ENCODE measurements at places on chromosomes 6 and 20.

DNA sequence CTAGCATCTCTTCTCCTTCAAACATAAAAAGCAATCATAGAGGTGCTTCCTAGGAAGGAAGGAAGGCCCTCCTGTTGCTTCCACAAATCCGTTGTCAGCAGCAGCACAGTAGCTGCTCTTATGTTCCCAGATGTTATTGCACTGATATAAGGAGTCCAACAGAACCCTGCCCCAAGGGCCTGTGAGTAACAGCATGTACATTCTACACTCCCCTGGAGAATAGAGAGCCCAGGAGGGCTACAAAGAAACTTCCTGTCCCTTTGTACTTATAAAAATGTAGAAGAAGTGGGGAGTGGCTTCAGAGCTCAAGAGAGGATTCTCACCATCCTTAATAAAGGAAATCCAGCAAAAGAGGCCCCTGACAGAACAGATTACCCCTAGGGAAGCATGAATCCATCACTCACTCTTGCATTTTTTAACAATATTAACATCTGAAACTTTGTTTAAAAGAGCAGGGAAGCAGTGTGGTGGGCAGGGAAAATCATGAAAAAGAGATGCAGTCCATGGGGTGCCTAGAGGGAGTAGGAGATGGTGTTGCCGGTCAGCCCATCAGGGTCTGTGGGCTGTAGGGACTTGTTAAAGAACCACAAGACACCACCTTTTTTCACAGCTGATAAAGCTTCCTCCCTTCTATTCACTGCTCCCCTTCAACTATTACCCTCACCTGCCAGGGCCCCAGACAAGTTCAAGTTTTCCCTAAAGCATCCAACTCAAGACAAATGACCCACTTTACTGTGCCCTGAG lies 104.5 kb upstream of the ADGRF1 start:
- no peak for DNase-seq

- DNase-seq, result peak; percentile 24
These were observed 140.4 kb upstream of the CENPW start for GRCh38 chr6:126199466-126199865.

DNA sequence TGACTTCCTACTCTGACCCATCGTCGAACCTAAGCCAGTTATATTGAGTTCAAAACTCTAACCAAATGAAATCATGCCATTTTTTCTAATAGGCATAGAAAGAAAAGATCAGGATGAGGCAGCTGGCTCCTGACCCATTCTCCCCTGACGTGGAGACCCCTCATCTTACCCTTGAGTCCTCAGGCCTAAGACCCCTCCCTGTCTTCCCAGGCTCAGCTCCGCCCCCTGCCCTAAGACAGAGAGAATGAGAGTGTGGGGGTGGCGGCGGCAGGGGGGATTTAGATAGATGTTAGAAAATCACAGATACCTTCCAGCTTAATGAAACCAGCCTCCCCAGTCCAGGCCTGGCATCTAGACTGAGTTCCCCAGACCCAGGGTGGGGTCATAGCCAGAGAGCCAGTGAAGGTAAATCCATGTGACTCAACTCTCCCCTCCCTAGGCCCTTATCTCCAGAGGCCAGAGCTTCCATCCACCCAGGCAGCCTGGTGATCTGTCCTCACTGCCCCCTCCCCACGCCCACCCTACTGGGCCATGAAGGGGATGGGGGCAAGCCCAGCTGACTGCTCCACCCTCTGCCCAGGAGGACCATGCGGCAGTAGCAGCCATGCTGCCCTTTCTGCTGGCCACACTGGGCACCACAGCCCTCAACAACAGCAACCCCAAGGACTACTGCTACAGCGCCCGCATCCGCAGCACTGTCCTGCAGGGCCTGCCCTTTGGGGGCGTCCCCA lies 6.8 kb downstream of the TMEM63B start:
- no peak for DNase-seq

GRCh38 chr6:41176189-41176588 lies 13.3 kb upstream of the TREM2 start:
- DNase-seq, result no peak

DNA sequence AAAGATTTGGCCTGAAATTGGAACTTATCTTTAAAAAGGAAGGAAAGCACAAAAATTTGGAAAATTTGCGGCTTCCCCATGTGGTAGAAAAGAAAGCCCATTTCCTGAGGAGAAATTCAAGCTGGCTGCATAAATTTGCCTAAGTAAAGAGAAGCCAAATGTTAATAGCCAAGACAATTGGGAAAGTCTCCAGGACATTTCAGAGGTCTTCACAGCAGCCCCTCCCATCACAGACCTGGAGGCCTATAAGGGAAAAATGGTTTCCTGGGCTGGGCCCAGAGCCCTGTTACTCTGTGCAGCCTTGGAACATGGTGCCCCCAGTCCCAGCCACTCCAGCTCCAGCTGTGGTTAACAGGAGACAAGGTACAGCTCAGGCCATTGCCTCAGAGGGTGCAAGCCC lies 736.5 kb downstream of the HACE1 start:
- no peak for DNase-seq

DNA sequence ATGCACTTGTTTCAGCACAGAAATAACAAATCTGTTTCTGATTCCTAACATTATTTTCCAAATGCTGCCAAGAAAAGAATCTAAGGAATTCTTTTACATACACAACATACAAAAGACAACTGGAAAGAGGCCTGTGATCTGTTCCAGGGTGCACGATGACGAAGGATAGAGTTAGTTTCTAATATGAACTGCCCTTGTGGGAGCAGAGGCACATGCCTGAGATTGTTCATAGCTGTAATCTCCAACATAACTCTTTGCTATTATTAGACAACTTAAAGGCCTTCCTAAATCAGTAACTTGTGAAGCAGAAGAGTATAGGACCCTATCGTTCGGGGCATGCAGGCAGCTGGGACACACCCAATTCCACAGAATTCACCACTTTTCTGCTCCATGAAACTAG lies 41.2 kb upstream of the NHSL1 start:
- DNase-seq, result no peak

DNA sequence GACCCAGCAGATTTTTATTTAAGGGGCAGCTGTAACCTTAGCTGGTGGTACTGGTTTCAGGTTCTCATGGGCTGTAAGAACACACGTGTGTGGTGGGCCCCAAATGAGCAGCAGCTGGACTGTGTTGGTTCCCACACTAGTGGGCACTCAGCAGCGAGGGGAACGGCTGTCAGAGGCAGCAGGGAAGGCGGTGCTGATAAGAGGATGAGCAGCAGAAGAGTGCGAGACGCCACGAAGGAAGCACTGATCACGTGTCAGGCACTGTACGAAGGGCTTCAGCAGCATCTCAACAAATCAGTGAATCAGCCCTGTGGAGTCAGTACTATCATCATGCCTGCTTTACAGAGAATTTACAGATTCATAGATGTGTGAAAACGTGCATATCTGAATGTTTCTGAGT lies 41.0 kb upstream of the EMILIN3 start:
- no peak for DNase-seq

GRCh38 chr6:54193560-54193959 lies 82.3 kb downstream of the MLIP start:
- DNase-seq, result no peak

- no peak for DNase-seq
These were observed 197.0 kb downstream of the DLL1 start for GRCh38 chr6:170093658-170094596.

- no peak for DNase-seq
These were observed 214.2 kb upstream of the PDE10A start for GRCh38 chr6:165877192-165877591.

- DNase-seq, result no peak
These were observed 146.5 kb downstream of the EPHA7 start for GRCh38 chr6:93272896-93273295.

GRCh38 chr20:33240923-33241322 lies 5.1 kb downstream of the BPIFA1 start:
- DNase-seq, result no peak

DNA sequence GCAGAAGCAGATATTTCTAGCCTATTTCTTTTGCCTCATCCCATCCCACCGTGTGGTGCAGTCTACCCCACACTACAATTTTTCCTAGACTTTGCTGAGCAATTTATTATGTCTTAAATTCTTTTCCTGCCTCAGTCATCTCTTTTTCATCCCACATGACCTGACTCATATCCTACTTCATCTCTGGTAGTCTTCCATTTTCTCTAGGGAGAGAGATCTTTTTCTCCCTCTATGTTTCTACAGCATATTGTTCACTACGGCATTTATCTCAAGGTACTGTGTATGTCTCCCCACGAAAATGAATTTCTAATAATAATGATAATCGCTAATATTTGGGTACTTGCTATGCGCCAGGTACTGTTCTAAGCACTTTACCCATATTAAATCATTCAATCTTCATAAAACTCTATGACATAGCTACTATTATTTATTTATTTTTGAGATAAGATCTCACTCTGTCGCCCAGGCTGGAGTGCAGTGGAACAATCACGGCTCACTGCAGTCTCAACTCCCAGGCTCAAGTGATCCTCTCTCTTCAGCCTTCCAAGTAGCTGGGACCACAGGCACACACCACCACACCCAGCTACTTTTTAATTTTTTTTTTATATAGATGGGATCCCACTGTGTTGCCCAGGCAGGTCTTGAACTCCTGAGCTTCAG lies 15.6 kb downstream of the PDSS2 start:
- DNase-seq, result no peak

DNA sequence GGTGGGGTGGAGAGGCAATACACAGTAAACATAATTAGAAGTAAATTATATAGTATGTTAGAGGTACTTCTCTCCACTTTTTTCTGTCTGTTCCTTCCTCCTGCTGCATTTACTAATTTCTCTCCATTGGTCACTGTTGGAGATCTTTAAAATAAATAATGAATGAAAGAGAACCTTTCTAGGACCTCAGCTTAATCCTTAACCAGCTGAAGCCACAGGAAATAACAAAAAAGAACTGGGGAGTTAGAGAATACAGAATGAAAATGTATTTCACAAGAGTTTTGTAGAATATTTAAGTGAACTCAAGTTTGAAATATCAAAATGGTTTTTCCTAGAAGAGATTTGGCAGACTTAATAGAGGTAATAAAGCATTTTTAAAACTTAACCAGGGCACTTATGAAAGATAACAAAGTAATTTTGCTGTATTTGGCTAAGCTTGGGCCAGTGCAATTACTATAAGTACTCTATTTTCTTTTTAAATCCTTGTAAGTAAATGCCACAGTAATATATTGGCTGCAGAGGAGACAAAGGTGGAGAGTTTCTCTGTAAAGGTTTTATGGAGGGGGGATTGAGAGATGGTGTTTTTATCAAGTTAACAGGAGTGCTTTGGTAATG lies 405.0 kb downstream of the CDKAL1 start:
- DNase-seq, result no peak

DNA sequence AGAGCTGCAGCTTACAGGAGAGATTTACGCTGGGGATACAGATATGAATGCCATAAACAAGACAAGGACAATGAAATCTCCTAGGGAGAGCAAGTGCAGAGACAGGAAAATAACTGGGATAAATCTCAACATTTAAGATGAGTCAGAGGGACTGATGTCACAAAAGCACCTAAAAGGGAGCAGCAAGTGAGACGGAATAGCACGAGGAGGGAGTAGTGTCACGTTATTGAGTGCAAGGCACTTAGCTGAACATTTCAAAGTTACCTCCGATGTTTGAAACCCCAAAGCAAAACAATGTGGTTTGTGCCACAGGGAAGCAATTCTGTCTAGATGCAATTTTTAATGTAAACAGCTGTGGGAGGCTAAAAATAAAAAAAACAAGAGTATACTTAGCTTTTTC lies 1131.7 kb upstream of the EYS start:
- DNase-seq, result no peak

- no peak for DNase-seq
These were observed 228.0 kb downstream of the DLL1 start for GRCh38 chr6:170062915-170063241.

- no peak for DNase-seq
These were observed 412.1 kb downstream of the QKI start for GRCh38 chr6:163826629-163827028.

GRCh38 chr6:149938571-149939355 lies 3.1 kb upstream of the ULBP2 start:
- peak; percentile 83 for DNase-seq

GRCh38 chr6:7134999-7135745 lies 27.4 kb downstream of the RREB1 start:
- DNase-seq, result no peak

DNA sequence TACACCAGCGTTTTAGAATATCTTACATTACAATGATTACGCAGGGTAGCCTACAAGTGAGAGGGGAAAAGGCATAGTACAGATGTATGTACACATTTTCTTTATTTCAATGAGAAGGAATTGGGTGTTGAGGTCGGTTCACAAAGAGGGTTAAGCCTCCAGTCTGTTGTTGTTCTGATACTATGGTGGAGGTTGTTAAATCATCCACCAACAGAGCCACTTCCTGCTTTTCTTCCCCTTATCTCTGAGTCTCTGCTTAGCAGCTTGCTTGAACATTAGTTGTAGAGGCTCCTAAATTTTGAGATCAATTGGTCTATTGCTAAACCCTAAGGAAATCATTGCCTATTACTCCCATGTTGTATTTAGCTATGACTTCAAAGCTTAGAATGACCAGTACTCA lies 7.3 kb downstream of the RGS17 start:
- DNase-seq, result no peak

DNA sequence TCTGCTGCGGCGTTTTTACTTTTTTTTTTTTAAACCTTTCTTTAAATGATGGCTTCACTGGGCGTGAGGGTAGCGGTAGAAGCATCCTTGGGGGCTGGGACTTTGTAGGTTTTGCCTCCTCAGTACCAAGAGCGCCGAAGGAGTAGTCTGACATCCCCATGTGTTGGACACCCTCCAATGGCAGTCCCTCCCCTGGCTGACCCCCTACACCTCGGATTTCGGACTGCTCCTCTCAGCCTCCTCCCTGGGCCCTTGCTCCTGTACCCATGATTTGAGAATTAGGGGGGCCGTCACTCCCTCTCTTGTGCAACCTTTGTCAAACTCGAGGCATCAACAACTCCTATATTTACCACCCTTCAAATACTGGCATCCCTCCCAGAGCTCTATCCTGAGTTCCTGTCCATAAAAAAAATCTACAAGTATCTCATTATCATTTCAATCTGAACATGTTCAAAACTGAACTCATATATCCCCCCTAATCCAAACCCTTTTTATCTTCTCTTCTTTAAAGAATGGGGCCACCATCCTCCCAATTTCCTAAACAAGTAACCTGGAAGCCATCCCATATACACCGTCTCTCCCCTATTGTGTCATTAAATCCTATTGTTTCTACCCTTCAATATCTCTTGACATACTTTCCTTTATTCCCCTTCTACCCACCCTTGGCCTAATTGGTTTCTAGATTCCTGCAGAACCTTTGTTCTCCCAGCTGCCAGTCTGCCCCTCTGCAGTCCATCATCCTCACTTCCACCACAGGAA lies 1.2 kb upstream of the ARFGEF3 start:
- DNase-seq, result no peak

DNA sequence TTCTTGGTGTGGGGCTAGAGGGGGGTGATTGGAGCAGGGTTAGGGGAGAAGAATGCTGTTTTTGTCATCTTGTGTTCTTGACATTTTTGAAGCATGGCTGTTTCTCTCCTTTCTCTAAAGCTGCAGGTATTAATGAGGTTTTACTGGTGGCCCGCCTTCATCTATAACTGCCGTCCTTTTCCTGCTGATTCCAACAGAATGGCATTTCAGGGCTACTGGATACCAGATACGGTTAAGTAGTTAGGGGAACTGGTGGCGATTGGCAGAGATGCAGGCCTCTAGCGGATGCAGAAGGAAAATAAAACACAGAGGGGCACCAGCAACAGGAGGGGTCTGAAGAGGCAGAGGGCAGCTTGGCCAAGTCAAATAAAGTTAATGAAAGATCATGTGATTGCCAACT lies 89.7 kb upstream of the EEF1E1 start:
- DNase-seq, result no peak

GRCh38 chr20:56843386-56843785 lies 214.3 kb downstream of the TFAP2C start:
- no peak for DNase-seq

- no peak for DNase-seq
These were observed 2.1 kb downstream of the NFYA start for GRCh38 chr6:41074692-41075436.

GRCh38 chr6:121748376-121748775 lies 312.9 kb downstream of the GJA1 start:
- no peak for DNase-seq
